T-helper 9 cell (primary cell): ENCODE measurements at places on chromosomes 7 and 10.

- no peak for DNase-seq
These were observed 23.3 kb upstream of the DGKI start for GRCh38 chr7:137870078-137870477.

- peak; percentile 3 for DNase-seq
These were observed 1.2 kb downstream of the CASD1 start for GRCh38 chr7:94510582-94511496.

GRCh38 chr7:37590824-37591223, 92.7 kb upstream of the GPR141 start:
- DNase-seq: no peak

DNA sequence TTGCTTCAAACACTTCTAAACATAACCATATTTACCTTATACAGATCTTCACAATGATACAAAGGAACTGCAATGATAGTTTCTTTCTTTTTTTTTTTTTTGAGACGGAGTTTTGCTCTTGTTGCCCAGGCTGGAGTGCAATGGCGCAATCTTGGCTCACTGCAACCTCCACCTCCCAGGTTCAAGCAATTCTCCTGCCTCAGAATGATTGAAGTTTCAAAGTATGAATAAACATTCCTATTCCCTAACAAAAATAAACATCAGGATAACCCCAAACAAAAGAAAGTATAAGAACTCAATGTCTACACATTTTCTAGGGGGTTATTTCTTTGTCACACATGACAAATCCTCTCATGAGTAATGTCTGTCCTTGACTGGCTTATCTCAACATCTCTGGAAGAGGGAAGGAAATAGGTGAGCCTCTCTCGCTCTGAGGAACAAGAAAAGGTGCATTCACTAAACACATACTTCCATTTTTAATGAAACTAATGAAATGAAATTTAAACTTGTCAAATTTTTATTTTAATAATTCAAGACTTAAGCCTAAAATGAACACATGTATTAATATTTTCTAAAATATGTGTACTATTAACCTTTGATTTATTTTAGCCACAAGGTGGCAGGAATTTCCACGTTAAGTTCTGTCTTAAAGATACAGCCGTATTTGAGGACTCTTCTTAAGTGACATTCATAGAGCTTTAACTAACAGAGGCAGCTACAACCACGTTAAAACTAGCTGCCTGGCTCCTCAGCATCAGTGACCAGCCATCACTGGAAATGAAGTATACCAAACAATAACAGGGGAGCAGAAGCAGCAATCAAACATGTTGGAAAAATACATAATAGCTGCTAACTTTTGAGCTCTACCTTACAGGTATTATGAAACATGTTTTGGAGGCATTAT, 58.3 kb downstream of the MALSU1 start:
- DNase-seq: no peak

DNA sequence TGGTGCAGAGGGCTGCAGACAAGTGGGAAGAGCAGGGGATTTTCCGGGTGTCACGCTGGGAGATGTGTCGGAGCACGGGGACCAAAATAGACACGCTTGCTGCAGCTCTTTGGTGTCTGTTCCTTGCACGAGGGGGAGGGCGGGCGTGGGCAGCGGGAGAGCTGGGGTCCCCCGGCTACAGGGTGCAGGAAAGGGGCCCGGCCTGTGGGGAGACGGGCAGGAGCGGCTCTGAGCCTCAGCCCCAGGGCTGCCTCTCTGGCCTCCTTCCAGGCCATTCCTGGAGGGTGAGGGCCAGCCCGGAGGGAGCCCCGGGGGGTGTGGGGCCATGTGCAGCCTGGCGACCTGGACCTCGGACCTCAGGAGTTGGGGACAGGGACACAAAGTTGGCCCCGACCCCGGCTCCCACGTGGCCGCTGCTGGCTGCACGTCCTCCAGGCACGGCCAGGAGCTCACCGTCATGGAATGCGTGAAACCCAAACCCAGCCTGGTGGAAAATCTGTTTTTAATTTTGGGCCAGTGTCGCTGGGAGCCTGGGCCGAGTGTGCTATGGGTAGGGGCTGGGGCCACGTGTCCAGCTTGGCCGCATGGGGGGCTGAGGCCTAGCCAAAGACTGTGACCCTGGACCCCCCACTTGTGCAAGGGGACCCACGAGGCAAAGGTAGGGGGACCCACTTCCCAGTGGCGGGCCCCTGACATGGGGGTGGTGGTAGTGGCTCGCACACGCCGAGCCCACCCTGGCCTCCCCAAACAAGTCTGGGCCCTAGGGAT, 6.6 kb downstream of the TTYH3 start:
- no peak for DNase-seq

GRCh38 chr10:112988839-112989406, 38.9 kb downstream of the TCF7L2 start:
- no peak for DNase-seq

DNA sequence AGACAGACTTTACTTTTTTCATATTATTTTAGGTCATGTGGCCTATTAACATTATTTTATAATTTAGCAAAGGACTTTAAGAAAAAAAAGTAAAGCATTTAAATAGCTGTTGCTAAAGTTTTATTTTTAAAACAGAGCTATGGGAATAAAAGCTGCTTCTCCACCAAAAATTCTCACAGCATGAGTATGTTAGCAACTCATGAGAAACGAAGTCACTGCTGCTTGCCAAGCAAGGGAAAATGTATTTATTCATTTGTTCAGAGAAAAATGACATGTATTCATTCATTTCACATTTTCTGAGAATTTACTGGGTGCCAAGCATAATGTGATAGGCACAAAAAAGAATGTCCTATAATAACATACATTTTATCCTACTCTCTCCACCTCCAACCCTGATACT, 5.1 kb downstream of the LRRC72 start:
- DNase-seq: no peak

GRCh38 chr7:19066170-19066569, 51.3 kb downstream of the TWIST1 start:
- DNase-seq: no peak

DNA sequence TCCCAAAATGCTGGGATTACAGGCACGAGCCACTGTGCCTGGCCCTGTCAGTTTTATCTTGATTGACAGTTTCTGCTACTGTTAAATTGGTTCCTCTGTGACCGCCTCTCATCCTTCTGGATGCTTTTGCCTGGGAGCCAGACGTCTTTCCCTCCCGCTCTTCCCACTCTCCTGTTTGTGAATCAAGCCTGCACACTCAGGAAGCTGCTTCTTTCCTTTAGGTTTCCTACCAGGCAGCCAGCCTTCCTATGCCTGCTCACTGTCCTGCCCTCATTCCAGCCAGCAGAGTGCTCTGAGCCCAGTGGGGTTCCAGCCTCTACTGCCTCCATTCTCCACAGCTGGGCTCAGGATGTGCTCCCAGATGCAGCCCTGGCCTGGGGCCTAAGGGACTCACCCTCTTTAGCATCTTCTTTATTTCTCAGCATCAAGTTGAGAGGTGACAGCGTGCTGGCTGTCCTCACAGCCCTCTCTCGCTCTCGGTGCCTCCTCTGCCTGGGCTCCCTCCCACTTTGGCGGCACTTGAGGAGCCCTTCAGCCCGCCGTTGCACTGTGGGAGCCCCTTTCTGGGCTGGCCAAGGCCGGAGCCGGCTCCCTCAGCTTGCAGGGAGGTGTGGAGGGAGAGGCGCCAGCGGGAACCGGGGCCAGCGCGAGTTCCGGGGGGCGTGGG, 5.1 kb downstream of the SH2D4B start:
- no peak for DNase-seq

GRCh38 chr10:111856631-111857030, 326.9 kb downstream of the GPAM start:
- DNase-seq: no peak
